ENCODE measurements at places on chromosomes 11 and 22.
A peak's percentile ranks its signal among the peaks of the same experiment; 100 is the strongest.

DNA sequence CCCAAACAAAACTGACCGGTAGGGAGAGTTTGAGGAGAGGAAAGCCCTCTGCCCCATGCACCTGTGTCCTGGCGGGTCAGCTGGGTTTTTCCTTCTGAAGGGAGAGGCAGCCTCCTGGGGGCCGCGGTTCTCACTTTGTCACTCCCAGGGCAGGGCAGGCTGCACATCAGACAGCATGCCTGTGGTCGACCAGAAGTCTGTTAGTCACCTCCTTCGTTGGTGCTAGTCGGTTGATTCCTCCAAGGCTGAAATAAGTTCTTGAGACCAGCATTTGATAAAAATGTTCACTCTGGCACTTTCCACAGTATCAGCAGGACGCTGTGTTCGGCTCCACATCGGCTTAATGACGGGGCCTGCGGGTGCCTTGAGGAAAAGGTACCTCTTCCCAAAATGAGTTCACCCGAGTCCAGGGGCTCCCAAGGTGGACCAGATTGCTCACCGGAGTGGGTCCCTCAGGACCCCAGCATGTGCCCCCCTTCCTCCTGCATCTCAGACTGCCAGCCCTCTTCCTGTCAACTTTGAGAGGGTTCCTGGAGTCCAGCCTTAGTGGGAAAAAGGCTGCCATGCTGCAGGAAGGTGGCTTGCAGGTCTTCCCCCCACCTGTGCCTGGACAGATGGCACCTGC lies 373.7 kb upstream of the B3GAT1 start:
- no peak for DNase-seq

DNA sequence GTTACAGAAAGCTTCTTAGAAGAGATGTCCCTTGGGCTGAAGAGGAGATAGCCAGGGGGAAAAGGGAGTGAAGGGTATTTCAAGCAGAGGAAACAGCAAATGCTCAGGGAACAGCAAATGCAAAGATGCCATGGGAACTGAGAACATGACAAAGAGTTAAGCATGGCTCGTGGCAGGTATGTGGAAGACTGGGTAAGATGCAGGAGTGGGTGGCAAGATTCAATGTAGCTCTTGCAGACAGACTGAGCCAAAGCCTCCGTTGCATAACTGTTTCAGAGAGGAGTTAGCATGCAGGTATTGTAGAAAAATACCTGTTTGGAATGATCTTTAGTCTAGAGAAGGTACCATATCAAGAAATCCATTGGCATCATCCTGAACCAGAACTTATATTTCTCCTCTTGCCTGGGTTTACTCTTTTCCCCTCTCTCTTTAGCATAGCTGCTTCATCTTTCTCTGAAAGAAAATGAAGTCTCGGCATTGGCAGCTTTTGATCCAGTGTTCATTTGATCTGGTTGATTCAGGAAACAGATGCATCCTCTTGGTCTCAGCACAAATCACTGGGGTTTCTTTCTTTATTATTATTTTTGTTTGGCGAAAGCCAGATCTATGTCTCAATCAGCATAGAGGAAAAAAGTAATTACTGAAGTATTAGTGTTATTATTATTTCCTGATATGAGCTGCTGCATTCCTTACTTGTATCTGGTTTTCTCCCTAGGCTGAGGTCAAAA lies 41.7 kb upstream of the NUP160 start:
- DNase-seq, result no peak

GRCh38 chr11:115682888-115683287 lies 178.7 kb upstream of the CADM1 start:
- no peak for DNase-seq

DNA sequence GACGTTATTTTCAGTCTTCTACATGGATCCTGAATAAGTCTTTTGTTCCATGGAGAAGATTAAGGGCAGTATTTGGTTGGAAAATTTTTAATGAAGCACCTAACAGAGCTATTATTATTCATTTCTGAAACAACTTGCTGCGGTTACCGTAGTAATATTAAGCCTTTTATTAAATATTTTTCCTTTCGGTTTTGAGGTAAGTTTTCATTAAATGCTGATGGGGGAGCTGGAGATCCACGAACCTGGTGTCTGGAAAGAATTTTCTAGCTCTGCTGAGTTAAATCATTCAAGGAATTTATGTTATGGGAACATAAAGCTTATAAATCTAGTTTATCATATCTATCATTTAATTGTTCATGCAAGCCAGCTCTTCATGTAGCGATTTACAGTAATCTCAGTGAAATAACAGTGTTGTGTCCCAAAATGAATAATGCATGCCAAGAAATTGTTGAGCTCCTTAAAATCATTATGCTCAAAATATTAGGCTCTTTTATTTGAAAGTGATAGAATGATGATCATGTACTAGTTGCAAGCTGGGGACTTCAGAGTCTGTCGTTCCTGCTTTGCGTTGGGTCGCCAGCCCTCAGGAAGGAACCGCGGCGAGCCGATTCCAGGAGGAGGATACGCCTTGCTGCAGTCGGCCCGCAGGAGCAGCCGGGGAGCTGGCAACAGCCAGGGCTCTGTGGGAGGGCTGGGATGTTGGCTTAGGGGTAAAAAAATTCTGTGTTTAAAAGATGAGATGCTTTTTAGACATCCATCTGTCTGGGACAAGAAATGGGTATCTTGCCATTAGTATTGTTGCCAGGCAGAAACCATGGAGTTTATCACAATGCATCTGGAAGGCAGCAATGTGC lies 83.1 kb downstream of the TBC1D22A start:
- DNase-seq, result no peak

GRCh38 chr11:47411884-47412746 lies 3.7 kb downstream of the SLC39A13 start:
- peak; percentile 44 for DNase-seq

DNA sequence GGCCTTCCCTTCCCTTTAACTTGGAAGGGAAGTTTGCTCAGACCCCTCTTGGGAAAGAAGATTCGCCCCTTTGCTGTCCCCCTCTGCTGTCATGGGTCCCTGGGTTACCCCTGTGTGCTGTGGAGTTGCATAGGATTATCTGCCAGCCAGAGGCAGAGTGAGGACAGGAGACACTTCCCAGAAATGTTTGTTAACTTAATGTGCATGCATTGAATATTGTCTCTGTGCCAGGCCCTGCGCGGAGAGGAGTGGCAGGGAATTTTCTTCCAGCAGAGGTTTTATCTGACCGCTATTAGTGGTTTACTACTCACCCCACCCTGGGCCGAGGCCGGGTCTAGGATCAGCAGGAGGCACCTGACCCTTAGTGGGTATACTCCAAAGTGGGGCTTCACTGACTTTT lies 894.8 kb downstream of the TBC1D22A start:
- DNase-seq, result no peak

DNA sequence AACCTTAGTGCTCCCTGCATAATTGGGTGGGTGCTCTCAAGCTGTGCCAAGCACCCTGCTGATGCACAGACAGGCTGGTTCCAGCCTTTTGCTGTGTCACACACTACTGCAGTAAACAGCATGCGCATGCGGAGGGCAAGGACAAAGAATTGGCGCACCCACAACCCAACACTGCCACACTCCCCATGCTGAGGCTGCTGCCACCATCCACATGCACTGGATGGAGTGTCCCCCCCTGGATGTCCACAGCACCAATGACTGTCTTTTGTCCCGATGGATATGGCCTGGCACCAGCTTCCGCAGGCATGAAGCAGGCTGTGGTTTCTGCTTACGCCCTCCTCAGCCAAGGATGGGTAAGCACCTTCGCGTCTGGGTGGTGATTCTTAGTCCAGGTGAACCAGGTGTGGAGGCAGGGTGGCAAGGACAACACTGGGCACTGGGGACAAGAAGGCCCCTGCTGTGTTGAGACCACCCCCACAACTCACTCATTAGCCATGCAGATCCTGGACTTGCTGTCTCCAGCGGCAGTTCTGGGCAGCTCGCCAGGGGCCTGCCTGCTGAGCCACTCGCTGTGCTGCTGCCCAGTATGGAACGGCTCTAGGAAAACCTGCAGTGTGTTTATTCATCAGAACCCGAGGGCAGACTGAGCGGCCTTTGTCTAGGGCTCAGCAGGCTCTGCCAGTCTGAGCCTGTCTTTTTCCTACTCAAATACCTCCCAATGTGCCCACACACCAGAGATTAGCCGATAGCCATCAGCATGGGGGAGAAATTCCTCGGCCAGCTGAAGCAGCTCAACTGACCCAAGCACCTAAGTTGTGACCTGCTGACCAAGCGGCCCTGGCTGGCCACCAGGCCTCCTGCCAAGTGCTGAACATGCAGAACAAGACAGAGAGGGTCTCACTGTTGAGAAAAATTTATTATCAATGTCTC lies 8.2 kb upstream of the NAP1L4 start:
- DNase-seq, result peak; percentile 55

- no peak for DNase-seq
These were observed 34.6 kb downstream of the FLRT1 start for GRCh38 chr11:64070314-64070681.

- DNase-seq, result no peak
These were observed 109.3 kb downstream of the BRD1 start for GRCh38 chr22:49718396-49718795.

- no peak for DNase-seq
These were observed 84.2 kb downstream of the FBXO7 start for GRCh38 chr22:32558681-32559355.

- DNase-seq, result no peak
These were observed 1340.9 kb downstream of the TBC1D22A start for GRCh38 chr22:48103126-48103875.

GRCh38 chr11:47905358-47906059 lies 57.4 kb upstream of the NUP160 start:
- DNase-seq, result no peak

DNA sequence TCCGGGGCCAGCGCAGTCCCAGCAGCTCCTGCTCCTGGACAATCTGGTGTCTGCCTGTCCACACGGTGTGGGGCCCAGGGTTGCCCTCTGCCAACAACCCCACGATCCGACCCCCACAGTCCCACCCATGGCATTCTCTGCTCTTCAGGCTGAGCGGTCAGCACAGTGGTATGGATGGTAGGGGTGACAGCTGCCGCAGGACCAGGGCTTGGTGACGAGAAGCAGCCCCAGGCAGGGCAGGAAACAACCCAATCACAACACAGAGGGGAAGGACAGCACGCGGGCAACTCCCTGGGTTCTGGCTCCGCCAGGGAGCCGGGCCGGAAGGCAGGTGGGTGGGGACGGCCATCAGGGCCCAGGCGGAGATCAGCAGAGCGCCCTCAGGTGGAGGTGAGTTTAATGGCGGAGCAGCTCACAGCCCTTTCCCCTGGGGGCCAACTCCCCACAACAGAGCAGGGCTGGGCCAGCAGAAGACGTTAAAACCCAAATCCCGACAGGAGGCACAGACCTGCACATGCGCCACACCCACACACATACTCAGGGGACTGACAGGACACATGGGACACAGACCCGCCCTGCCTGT lies 5.3 kb upstream of the CHADL start:
- DNase-seq, result no peak

- no peak for DNase-seq
These were observed 24.8 kb upstream of the CALCB start for GRCh38 chr11:15048616-15049015.

DNA sequence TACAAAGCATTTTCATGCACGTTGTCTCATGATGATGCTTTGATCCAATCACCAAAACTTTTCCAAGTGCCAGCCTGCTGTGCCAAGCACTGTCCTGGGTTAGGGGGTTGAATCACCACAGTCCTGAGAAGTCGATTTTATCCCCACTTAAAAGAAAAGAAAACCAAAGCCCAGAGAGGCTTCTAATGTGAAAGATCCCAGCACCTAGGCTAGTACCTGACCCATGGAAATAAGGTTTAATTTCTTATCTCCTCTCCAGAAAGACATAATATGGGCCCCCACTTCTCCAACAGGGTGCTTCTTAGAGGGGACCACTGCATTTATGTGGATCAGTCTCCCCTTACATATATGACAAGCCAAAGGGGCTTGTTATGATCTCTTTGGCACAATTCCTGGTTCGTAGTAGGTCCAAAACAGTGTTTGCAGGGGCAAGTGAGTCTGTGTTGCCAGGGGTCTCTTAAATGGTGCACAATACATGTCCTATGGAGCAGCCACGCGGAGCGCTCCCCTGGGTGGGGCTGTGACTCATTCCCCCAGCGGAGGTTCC lies 1.9 kb upstream of the BCL9L start:
- DNase-seq, result no peak

- no peak for DNase-seq
These were observed 1.1 kb downstream of the MAPK12 start for GRCh38 chr22:50260434-50260800.

DNA sequence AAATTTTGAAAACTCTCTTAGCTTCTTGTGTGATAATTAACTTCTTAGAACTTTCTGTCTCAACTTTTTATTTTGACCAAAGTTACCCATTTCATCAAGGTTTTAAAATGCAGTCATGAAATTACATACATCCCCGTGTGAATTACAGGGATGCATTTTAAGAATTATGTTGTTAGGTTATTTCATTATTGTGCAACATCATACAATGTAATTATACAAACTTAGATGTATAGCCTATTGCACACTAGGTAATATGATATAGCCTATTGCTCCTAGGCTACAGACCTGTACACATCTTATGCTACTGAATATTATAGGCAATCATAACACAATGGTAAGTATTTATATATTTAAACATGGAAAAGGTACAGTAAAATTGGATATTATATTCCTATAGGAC lies 228.1 kb upstream of the C11orf87 start:
- no peak for DNase-seq

GRCh38 chr22:47607486-47607885 lies 845.0 kb downstream of the TBC1D22A start:
- DNase-seq, result no peak

DNA sequence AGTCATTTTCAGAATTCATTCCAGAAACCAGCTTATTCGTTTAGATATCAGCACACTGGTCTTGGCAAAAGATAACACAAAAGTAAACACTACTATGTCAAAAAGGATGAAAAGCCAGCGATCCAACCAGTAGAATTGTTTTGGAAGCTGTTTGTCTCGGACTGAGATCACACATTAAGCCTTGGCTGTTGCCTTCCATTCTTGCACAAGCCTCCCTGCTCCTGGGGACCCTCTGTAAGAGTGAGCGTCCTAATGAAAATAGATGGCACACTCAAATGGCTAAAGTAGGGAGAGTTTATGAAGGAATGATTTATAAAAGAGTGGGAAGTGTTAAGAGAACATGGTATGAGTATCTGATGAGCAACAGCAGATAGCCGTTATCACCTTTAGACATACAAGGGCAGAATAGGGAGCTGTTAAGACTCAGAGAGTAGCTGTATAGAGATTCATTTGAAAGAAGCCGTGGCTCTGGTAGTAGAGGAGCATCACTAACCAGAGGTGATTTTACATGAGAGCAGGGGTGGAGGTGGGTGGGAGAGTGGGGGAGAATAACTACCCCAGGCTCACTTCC lies 25.2 kb downstream of the PDE3B start:
- DNase-seq, result no peak

GRCh38 chr22:44131989-44132685 lies 48.6 kb upstream of the PARVG start:
- DNase-seq, result no peak

- no peak for DNase-seq
These were observed 27.2 kb upstream of the RASSF10 start for GRCh38 chr11:12981676-12982522.

GRCh38 chr11:126510621-126511370 lies 155.3 kb downstream of the ST3GAL4 start:
- no peak for DNase-seq

DNA sequence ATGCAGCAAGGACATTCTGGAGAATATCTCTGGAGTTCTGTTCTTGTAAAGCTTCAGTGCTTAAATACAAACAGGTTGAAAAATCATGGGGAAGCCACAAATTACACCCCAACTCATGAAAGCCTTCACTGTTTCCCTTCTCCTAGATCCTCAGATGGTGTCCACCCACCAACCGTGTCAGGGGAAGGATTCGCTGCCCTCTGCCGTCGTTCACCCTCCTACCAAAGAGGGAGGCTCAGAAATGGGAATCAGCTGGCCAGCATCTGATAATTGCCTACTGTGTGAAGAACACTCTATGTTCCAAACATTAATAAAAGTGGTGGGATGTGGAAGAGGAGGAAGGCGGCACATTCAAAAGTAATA lies 7.4 kb upstream of the HEPACAM start:
- DNase-seq, result no peak

- no peak for DNase-seq
These were observed 12.2 kb upstream of the ZBTB16 start for GRCh38 chr11:114047327-114047726.
